ENCODE measurements at places on chromosomes 4 and X. TPM values are rescaled to one million over a fixed set of nuclear protein-coding genes. Genes with fewer than 3 reads are reported as not detected.

Gene ACOX3
- total RNA-seq: 11.9 TPM

Gene CFAP299
- not detected for total RNA-seq

Gene FGF13
- not detected for total RNA-seq

Gene DUSP21
- not detected for total RNA-seq

Gene APELA
- not detected for total RNA-seq
